ENCODE measurements at places on chromosomes 13 and 19. TPM values are rescaled to one million over a fixed set of nuclear protein-coding genes. Genes with fewer than 3 reads are reported as not detected.

Gene HCN2
- not detected for total RNA-seq

Gene LGALS16
- not detected for total RNA-seq

Gene ZNF146
- 42.5 TPM for total RNA-seq

Gene ZNF69
- not detected for total RNA-seq

Gene DZIP1
- total RNA-seq = 39.1 TPM

Gene ZNF471
- not detected for total RNA-seq

Gene IZUMO2
- not detected for total RNA-seq

Gene LGALS14
- total RNA-seq = not detected

Gene LRRC4B
- total RNA-seq = 1.1 TPM

Gene PLPPR3
- total RNA-seq = not detected

Gene TBXA2R
- 1.9 TPM for total RNA-seq

Gene CAMSAP3
- 0.89 TPM for total RNA-seq

Gene ICAM1
- total RNA-seq = 3.8 TPM

Gene LHB
- total RNA-seq = not detected

Gene C5AR2
- total RNA-seq = not detected

Gene ZNF584
- total RNA-seq = 25.3 TPM

Gene KCNC3
- total RNA-seq = not detected

Gene NLRP5
- not detected for total RNA-seq

Gene STARD13
- 16.4 TPM for total RNA-seq

Gene OLFM4
- not detected for total RNA-seq

Gene KCNK6
- 9.7 TPM for total RNA-seq

Measured in MG63 (cell line).